Liver (tissue), 10 donors: ENCODE measurements at places on chromosomes 13 and 19.

DNA sequence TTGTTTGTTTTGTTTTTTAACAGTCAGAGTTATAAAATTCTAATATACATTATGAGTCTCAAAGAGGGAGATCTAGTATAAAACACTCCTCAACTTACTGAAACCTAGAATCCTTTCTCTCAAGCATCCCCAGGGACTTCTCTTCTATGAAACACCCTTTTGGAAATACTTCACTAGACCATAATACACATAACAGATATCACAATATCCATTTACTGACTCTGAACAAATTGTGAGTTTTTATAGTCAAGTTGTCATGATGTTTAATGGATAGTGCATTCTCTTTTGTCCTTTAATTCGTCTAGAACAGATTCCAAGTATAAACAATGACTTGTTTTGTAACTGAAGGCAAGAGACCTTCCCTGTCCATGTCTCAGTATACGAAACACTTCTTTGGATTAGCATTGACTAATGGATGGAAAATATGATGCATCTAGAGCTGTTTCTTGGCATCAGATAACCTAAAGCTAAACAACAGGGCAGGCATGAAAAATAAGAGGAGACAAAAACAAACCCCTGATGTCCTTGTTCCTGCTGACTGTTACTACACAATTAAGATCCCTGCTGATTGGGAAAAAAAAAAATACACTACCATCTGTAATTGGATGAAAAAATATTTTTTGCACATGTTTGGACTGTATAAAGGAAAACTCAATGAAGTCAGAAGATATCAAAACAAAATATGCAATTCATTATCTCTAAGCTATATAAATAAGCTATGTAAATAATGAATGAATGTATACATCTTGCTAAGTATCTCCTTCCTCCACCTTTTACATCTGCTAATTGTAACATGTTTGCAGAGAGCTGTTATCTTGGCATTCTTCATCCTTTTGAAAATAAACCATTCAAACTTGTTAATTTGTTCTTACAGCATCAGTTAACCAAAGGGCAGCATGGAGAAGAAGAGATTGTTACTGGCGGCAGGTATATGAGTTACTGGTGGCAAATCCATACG is 214.2 kb downstream of the LACC1 start:
- DNase-seq = no peak

- DNase-seq = no peak
Measured at GRCh38 chr13:48816700-48817099, 159.0 kb upstream of the FNDC3A start.

DNA sequence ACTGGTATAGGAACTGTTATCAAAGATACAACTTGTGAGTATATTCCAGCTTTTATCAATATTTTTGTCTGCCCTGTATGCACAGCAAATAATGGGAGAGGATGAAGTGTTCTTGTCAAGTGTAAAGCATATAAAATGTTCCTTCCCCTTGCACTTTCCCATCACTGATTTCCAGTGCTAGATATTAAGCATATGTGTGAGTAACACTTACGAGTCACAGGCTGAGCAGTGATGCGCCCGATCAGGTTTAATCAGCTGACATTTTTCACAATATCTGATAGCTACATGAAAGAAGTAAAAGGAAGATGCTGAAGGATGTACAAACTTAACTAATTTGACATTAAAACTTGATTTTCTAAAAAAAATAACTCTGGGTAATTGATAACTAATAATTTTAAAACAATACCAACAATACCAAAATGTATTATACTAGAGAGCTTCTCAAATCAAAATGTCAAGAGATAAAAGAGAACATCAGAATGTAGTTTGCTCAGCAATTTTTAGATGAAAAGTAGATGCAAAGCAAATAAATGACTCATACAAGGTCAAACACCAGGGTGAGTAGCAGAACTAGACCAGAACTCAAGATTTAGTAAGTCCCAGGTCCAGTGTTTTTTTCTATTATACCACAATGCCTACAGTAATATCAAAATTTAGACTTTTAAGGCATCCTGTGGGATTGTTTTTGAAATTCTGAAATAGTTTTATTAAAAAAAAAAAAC is 56.4 kb downstream of the ZDHHC20 start:
- no peak for DNase-seq

GRCh38 chr19:57406516-57407123 is 4.3 kb upstream of the ZNF17 start:
- DNase-seq = peak; percentile 82

- no peak for DNase-seq
Measured at GRCh38 chr19:30305346-30306060, 66.7 kb upstream of the ZNF536 start.

DNA sequence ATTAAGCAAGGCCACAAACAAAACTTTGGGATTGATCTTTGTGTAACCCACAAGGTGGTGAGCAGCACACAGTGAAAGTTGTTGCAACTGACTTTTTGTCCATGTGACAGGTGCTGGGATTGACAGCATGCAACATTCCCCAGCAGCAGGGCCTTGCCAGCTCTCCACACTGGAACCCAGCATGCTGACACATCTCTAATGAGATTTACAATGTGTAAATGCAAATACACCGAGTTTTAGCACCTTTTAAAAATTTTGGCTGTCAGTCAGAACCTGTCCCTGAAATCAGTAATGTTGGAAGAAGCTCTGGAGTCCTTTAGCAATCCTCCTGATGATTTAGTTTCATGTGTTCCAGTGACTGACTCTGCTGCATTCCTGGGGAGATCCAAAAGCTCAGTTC is 16.5 kb upstream of the PCDH8 start:
- no peak for DNase-seq

GRCh38 chr19:823565-824121 is 1.9 kb upstream of the PLPPR3 start:
- no peak for DNase-seq
